ENCODE measurements at places on chromosomes 11 and 22.

- no peak for DNase-seq
Measured at GRCh38 chr11:107947904-107948303, 19.7 kb downstream of the RAB39A start.

DNA sequence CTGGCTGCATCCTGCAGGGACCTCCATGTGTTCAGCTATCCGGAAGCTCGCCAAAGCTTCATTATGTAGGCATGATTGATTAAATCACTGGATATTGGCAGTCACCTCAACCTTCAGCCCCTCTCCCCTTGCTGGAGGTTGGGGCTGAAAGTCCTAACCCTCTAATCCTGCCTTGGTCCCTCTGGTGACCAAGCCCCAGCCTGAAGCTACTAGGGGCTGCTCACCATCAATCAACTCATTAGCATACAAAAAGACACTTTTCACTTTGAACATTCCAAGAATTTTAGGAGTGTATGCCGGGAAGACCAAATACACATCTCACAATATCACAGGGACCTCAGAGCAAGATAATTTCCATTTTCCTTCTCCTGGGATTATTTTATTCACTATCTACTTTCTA lies 38.8 kb upstream of the TPBGL start:
- no peak for DNase-seq

- no peak for DNase-seq
Measured at GRCh38 chr22:27677905-27678458, 123.6 kb downstream of the MN1 start.

DNA sequence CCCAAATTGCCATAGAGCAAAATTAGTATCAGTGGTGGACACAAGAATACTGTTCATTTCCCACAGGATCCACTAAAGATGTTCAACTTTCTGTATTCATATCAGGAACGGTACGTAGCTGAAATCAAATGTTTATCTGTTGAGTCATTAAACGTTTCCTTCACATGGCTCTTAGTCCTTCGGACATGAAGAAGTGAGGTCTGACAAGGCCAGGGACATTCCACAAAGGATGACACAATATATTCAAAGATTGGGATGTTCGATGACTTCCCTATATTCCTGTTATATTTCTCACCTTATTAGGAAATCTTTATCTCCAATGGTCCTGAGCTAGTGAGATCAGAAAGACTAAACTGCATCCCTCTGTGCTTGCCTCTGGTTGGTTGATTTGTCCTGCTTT lies 129.0 kb downstream of the ETS1 start:
- DNase-seq = no peak

- peak; percentile 57 for DNase-seq
Measured at GRCh38 chr11:36492724-36493304, 17.3 kb downstream of the TRAF6 start.

DNA sequence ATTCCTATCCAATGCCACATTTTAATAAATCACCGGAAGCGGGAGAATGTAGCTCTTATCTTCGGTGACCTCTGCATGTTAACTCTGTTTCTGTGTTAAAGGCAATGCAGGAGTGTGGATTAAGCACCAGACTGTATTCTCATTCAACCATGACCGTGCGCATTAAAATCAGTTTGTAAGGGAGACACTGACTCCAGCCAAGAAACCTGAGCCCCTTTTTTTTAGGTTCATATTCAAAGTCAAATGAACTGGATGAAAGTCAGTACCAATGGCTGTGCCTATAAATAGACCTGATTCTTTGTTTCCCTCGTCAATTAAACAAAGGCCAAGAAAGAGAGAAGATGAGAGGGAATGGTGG lies 32.2 kb downstream of the C11orf91 start:
- DNase-seq = no peak

DNA sequence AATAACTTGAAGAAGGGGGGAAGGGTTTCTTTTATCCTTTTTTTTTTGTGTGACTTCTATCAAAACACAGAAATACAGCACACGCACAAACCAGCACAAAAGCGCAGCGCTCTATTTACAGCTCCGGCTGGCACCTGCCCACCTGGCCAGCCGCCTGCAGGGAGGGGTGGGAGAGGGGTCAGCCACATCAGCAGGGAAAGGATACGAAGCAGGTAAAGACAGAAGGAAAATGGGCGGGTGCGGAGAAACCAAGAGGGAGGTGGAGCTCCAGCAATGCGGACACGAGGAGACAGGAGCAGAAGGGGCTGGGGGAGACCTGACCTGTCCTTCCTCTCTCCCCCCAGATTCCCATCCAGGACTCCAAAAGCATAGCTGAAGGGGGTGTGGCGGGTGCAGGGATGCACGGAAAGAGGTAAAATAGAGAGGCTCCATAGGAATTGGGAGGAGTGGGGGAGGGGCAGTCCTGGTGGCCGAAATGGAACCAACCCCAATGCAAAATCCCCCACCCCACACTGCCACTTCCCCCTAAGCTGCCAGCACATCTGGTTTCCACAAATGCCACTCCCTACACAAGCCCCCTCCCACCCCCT lies 14.1 kb downstream of the CXCR5 start:
- no peak for DNase-seq

DNA sequence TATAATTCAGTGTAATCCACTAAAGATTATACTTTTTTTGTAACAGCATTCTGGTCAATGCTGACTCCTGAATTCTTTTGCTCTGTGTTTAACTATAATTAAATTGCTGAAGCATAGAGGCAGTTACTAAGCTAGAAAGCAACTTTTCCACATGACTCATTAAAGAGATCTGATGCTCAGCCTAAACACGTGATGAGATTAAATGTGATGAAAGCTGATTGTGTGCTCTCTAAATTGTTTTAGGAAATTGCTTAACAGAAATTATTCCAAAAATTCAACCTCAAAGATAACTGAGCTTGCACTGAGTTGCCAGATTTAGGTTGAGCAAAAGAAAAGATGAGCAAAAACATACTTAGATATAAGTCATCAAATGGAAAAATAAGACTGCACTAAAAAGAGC lies 1033.6 kb downstream of the FAM181B start:
- DNase-seq = no peak

- DNase-seq = peak; percentile 95
Measured at GRCh38 chr22:50244420-50245213, at the start of gene TUBGCP6. TUBGCP6 (minus strand) TSS chr22:50245023; CDS start chr22:50244459, 564 bp downstream.

- DNase-seq = no peak
Measured at GRCh38 chr22:45667486-45667885, 4.1 kb upstream of the ATXN10 start.

- no peak for DNase-seq
Measured at GRCh38 chr11:18171377-18172000, 1.1 kb upstream of the MRGPRX4 start.

DNA sequence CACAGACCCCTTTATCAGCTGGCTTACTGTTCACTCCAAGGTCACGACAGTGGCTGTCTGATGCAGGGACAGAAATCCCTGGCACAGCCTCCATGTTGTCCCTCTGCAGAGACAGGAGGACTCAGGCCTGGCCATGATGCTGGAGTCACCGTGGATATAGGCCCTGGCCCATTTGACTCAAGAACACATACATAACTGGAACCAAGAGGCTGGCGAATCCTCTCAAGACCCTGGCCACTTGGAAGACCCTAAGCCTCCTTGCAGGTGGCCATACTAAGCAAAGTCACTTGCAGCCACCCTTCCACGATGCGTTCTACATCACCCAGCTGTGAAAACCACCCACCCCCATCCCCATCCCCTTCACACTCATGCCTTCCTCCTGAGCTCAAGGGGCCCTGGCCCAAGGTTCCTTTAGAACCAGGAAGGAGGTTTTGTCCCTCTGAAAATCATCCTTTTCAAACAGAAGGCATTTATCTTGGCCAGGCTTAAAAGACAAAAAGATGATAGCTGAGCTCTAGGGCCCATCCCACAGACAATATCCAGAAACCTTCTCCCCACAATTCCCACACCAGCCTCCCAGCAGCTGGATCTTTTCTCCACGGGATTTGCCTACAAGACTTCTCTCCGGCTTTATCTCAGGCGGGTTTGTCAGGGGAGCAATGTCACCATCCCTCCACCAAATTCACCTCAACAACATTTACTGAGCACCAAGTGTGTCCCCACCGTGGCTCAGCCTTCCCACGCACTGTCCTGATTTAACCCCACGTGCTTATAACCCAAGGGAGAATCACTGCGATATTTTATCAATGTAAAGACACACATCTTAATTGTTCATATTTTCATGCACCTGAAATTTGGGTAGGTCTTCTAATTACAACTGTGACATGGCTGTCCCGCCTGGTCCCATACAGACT lies 123.4 kb upstream of the SERPIND1 start:
- DNase-seq = no peak

DNA sequence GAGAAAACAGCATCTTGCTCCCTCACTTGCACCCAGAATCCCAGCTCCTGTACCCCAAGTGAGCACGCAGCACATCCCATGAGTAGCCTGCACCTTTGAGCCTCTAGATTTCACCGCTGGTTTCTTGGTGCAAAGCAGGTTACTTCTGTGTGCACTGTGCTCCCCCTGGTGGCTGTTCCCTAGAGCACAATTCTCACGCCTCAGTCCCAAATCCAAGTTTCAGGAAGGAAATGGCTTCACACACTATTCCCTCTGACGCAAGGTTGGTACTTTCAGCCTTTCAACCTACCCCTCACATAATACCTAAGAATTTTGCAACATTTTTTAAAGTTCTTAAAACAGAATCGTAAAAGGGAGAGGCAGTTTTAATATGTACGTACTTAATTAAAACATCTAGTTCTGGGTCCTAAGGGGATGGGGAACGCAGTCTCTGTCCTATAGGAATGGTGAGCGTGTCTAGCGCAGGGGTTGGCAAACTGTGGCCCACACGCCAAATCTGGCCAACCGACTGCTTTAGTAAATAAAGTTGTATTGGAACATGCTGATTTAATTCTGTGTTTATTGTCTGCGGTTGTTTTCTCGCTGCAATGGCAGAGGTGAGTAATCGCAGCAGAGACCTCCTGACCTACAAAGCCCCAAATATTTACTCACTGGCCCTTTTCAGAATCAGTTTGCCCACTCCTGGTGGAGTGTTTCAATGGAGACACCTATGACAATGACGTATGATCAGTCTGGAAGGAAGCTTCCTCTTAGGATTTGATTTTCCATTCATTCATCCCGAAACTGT lies 27.5 kb downstream of the DHCR7 start:
- no peak for DNase-seq

DNA sequence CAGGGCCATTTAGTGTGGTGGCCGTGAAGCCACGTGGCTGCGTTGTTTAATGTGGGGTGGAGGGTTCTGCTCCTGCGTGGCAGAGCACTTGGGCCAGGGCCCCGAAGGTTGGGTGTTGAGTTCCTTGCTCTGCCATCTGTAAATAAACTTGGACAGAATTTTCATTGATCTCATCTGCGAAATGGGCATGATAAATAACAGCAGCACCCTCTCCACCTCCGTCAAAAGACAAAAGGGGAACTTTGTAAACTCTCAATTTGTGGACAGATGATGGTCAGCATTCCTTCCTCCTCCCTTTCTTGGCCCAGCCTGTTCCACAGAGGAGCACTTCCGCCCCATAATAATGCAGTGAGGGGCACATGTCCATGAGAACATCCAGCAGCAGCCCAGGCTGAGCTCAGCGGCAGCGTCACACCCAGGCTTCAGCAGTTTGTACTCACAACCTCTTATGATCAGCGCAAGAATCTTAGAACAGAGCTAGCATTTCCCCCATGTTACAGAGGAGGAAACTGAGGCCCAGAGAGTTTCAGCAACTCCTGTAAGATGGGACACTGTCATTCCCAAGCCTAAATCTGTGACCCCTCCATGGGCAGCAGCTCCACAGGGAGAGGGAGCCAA lies 874.5 kb downstream of the BRD1 start:
- peak; percentile 7 for DNase-seq

DNA sequence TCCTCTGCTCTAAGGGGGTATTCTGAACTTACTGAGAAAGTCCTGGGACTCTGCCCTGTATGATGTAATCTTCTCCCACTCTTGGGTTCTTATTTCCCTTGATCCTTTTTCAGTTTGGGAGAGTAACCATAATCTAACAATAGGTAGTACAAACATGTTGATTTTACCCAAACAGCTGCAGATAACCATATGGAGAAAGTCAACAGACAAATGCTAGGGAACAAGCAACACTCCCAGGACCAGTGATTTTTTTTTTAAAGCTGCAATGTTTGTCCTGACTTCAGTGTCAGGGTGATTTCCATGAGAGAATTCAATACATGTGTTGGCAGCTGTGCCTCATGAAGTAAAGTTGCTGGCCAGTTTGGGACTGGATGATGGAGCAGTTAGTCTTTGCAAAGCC lies 156.5 kb downstream of the FCHSD2 start:
- DNase-seq = no peak

DNA sequence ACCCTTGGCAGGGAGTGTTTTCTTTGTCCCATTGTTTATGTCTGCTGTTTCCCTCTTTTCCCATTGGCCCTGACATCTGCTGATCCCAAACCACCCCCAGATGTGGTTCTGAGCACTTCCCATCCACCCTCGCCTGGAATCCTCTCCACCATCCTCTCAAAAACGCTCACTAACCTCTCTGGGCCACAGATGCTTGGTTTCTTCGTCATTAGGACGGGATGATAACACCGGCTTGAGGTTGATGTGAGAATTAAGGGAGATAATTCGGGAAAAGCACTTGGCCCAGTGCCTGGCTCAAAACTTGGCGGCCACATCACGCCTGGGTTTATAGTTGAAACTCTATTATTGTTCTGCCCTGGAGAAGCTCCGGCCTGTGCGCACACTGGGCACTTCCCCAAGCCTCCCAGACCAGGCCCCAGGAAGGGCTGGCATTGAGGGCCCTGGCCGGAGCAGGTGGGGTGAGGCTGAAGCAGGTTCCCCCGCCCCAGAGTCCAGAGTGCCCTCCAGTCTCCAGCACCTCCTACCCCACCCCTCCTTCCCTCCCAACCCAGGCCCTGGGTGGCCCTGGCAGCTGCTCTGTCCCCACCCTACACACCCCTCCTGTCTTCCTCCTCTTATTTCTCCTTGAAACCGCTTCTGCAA lies 63.7 kb downstream of the CYTH4 start:
- no peak for DNase-seq

- DNase-seq = no peak
Measured at GRCh38 chr11:13210424-13210823, 67.2 kb upstream of the BMAL1 start.

- no peak for DNase-seq
Measured at GRCh38 chr11:105861225-105861624, 160.8 kb downstream of the MSANTD4 start.

- no peak for DNase-seq
Measured at GRCh38 chr11:113833151-113833550, 42.2 kb downstream of the USP28 start.

GRCh38 chr11:116439361-116439677 lies 333.5 kb downstream of the BUD13 start:
- no peak for DNase-seq

- DNase-seq = no peak
Measured at GRCh38 chr11:47991266-47991830, 11.0 kb downstream of the PTPRJ start.

DNA sequence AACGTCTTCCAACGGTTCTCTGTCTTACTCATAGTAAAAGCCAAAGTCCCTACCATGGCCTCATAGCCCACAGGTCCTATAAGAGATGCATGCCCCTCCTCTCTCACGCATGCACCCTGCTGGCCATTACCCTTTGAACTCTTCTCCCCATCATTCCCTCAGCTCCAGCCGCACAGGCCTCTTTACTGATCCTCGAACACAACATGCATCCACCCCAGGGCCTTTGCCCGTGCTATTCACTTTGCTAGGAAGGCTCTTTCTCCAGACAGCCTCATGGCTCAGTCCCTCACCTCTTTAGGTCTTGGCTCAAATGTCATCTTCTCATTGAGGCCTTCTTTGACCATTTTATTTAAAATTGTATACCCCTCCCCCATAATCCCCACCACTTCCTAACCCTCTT lies 7.5 kb downstream of the AP1B1 start:
- DNase-seq = no peak

GRCh38 chr11:36574486-36574885 lies 6.7 kb downstream of the RAG1 start:
- DNase-seq = no peak

GRCh38 chr11:112051768-112052167 lies 22.0 kb downstream of the PIH1D2 start:
- no peak for DNase-seq

- DNase-seq = no peak
Measured at GRCh38 chr22:30695871-30696655, 1.4 kb downstream of the OSBP2 start.

All from stimulated activated effector memory CD8-positive, alpha-beta T cell treated with anti-CD3 and anti-CD28 coated beads, Interleukin-12 subunit alpha, Interleukin-12 subunit beta, amount 100 ng/mL, for 72 hours (primary cell).